ENCODE measurements at places on chromosomes 13 and 19. TPM values are rescaled to one million over a fixed set of nuclear protein-coding genes. Genes with fewer than 3 reads are reported as not detected.
A peak's percentile ranks its signal among the peaks of the same experiment; 100 is the strongest.

DNA sequence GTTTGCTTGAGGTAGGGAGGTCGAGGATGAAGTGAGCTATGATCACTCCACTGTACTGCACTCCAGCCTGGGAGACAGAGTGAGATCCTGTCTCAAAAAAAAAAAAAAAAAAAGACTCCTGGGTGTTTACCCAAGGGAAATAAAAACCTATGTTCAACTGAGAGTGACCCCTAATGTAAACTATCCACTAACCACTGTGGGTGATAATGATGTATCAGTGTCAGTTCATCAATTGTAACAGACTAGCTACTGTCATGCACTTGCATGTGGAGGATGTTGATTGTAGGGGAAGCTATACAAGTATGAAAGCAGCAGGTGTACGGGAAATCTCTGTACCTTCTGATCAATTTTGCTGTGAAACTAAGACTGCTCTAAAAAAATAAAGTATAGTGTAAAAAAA, 2.6 kb upstream of the CIB3 start:
- DNase-seq = no peak
- H3K4me3 ChIP-seq = no peak overlapping the region
- no peaks in the 10 kb centered on the region for H3K36me3 ChIP-seq
- no peaks in the 10 kb centered on the region for H3K27me3 ChIP-seq
- H3K27ac ChIP-seq = no peak overlapping the region
- no peaks in the 10 kb centered on the region for H3K4me1 ChIP-seq

Gene TMEM150B
- 3.3 TPM for total RNA-seq

Gene RNF17
- total RNA-seq = not detected

DNA sequence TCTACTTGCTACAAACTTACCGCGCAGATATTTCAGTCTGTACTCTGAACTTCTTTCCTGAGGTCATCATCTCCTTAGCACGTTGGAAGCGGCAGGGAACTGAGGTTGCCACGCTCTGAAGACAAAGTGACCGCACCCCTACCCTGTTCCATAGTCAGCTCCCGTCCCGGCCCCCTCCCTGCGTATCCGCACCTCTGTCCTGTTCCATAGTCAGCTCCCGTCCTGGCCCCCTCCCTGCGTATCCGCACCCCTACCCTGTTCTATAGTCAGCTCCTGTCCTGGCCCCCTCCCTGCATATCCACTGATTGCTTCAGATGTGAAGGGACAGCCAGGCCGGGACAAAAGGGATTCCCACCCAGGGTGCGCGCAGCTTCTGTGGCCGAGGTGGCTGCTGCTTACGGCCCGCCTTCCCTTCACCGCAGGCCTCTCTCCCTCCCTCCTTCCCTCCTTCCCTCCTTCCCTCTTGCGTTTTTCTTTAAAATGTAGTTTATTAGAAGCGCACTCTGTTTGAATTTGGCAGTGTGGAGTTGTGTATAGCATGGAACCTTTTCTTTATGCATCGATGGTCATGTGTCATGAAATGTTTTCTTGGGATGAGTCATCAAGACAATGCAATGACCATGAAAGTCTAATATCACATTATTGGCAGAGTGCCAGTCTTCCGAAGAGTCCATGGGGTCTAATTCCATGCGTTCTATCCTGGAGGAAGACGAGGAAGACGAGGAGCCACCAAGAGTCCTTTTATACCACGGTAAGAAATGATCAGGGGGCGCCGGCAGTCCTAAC, 21.9 kb upstream of the NDUFS7 start:
- DNase-seq = no peak
- peaks cover 71% of the 10 kb centered on the region for H3K36me3 ChIP-seq
- H3K4me3 ChIP-seq = peak overlapping the region; percentile 22

Gene FBXW9
- total RNA-seq = 1.8 TPM

DNA sequence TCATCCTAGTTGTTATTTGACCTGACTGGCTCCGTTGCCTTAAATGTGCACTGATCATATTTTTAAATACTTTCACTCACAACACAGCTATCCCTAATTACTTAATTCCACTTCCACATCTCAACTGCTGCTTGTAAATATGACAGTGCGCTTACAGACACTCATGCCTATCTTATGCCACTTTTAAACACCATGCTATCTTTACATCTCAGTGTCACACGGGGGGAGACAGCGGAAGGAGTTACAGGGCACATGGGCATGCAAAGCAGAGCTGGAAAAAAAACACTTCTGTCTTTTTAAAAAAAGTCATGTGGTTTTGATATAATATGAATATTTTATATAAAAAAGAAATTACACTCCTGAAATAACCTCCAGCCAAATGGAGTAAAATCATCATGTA, 44.1 kb downstream of the SMAD9 start:
- DNase-seq = no peak
- H3K27ac ChIP-seq = no peak overlapping the region
- H3K27me3 ChIP-seq = no peaks in the 10 kb centered on the region
- no peak overlapping the region for H3K4me3 ChIP-seq
- peaks cover 19% of the 10 kb centered on the region for H3K36me3 ChIP-seq

GRCh38 chr13:113967729-113968462, 6.0 kb downstream of the C13orf46 start:
- no peak overlapping the region for H3K27ac ChIP-seq
- no peaks in the 10 kb centered on the region for H3K27me3 ChIP-seq
- H3K36me3 ChIP-seq = no peaks in the 10 kb centered on the region
- no peak overlapping the region for H3K4me3 ChIP-seq
- DNase-seq = no peak

Gene ZNF541
- total RNA-seq = 0.20 TPM

DNA sequence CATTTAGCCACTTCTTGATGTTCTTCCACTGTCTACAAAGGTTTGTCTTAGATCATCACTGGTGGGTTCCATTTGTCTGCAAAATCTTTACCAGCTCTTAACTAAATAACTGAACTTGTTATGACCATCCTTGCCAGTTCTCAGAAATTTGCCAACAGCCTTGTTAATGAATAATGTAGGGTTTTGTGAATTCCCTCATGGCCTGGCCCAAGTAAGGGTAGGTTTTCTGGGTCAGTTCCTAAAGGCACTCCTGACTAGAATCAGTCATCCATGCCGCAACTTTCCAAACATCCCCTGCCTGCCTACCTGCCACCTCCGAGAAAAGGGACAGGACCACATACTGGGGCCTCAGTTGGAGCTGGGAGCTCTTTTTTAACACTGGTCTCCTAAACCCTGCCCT, 4.0 kb downstream of the COL4A1 start:
- DNase-seq = peak; percentile 48
- no peaks in the 10 kb centered on the region for H3K27me3 ChIP-seq
- H3K4me1 ChIP-seq = peaks cover 69% of the 10 kb centered on the region
- peak overlapping the region; percentile 97 for H3K27ac ChIP-seq
- H3K4me3 ChIP-seq = no peak overlapping the region

DNA sequence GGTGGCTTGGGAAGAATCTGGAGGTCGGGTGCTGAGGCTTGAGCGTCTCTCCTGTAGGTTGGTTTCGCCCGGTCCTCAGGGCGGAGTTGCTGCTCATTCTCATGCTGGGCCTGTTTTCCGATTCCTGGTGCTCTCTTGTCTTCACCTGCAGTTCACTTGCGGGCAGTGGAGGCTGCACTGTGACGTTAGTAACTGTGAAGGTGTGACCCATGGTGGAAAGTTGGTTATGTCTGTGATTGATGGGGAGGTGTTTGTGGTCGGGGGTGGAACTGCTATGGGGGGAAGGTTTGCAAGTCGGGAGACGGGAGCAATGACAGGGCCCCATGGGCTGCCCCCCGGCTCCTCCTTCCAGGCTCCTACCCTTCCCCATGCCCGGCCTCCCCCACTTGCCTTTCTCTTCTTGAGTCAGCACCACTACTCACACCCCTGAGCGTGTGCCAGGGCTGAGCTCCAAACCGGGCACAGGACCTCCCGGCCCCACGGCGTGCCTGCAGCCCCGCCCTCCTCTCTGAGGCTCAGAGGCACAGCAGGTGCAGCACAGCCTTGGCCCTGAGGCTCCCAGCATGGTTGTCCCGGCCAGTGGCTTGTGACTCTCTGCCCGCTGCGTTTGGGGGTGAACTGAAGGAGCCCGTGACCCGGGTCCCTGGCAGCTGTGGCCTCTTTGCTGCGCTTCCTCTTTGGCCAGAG, 79.1 kb downstream of the ATP11A start:
- H3K4me1 ChIP-seq = peaks cover 47% of the 10 kb centered on the region
- no peaks in the 10 kb centered on the region for H3K27me3 ChIP-seq
- H3K36me3 ChIP-seq = no peaks in the 10 kb centered on the region
- DNase-seq = no peak

- H3K27ac ChIP-seq = no peak overlapping the region
- no peaks in the 10 kb centered on the region for H3K4me1 ChIP-seq
- no peaks in the 10 kb centered on the region for H3K36me3 ChIP-seq
- H3K4me3 ChIP-seq = no peak overlapping the region
These were observed 24.6 kb upstream of the ZNF729 start for GRCh38 chr19:22261596-22261995.

DNA sequence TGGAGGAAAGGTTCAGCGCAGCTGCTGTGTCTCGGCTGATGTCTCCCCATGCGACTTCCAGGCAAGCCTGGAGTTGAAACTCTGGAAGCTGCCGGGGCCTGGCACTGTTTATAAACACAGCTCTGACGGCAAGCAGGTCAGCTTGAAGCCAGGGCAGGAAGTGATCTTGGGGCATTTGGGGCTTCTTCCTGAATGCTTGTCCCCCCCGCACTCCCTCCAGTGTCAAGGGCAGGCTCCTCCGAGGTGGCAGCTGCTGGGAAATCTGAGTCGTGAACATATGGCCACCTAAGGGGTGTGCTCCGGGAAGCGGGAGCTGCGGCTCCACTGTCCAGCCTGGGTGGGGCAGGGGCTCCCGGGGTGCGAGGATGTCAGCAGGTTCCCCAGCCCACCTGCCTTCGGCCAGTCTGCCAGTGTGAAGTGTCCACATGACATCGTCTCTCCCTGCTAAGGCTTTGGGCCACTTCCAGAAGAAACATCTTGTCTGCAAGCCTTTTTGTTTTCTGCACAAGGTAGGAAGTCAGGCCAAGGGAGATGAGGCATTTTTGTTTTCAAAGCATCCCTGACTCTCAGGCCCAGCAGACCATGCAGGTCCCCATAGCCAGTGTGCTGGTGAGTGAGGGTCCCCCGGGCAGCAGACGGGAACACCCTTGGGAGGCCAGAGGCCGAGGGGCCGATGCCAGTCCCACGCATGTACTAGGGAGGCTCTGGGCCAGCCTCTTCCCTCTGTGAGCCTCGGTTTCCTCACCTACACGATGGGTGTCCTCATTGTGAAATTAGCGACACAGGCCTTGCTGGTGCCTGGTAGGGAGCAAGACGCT, 2.7 kb downstream of the PIAS4 start:
- H3K4me1 ChIP-seq = no peaks in the 10 kb centered on the region
- H3K27ac ChIP-seq = peak overlapping the region; percentile 31
- H3K27me3 ChIP-seq = no peaks in the 10 kb centered on the region
- DNase-seq = no peak
- no peak overlapping the region for H3K4me3 ChIP-seq

Gene PGLYRP1
- not detected for total RNA-seq

GRCh38 chr19:28482221-28482620, 730.7 kb downstream of the UQCRFS1 start:
- no peak overlapping the region for H3K27ac ChIP-seq
- H3K27me3 ChIP-seq = no peaks in the 10 kb centered on the region
- no peak for DNase-seq
- no peaks in the 10 kb centered on the region for H3K36me3 ChIP-seq
- H3K4me3 ChIP-seq = no peak overlapping the region

DNA sequence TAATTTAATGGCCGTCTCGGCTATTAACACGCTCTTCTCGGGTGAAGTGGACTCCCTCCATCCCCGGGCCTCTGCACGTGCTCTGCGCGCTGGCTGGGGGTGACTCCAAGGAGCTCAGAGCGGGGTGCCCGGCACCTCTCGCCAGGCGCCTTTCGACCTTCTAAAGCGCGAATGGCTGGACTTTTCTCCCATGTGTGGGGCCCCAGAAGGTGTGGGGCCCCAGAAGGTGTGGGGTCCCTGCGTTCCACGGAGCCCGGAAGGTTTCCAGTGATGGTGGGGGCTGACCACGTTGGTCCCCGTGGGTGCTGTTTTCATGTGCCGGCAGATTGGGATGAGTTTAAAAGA, 3.3 kb upstream of the ALOX5AP start:
- no peaks in the 10 kb centered on the region for H3K36me3 ChIP-seq
- H3K27ac ChIP-seq = no peak overlapping the region
- H3K4me1 ChIP-seq = no peaks in the 10 kb centered on the region
- H3K27me3 ChIP-seq = no peaks in the 10 kb centered on the region
- H3K4me3 ChIP-seq = no peak overlapping the region

GRCh38 chr13:114035583-114036531, 62.0 kb upstream of the C13orf46 start:
- no peaks in the 10 kb centered on the region for H3K27me3 ChIP-seq
- DNase-seq = peak; percentile 72
- H3K4me1 ChIP-seq = peaks cover 34% of the 10 kb centered on the region
- no peak overlapping the region for H3K4me3 ChIP-seq

DNA sequence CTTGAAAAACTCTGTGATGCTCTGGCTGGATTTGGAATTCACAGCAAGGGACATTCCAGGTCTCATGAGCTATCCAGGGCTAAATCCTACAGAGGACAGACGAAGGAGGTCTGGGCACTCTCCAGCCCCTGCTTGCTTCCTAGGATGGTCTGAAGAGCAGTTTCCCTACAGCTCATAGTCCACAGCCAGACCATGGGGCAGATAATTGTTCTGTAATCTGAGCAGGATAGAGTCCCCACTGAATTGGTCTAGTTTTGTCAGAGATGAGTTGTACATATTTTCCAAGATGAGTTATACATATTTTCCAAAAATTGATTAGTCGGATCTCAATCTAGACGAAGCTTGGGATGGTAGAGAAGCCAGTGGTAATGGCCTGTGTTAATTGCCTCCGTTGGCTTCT, 75.6 kb downstream of the C13orf42 start:
- no peak overlapping the region for H3K4me3 ChIP-seq
- H3K27me3 ChIP-seq = no peaks in the 10 kb centered on the region
- H3K27ac ChIP-seq = no peak overlapping the region
- no peaks in the 10 kb centered on the region for H3K36me3 ChIP-seq
- DNase-seq = no peak

GRCh38 chr19:55640043-55640576, 692 bp upstream of the ZNF580 start:
- no peaks in the 10 kb centered on the region for H3K27me3 ChIP-seq
- H3K36me3 ChIP-seq = peaks cover 4% of the 10 kb centered on the region
- no peak for DNase-seq
- H3K4me1 ChIP-seq = peaks cover 78% of the 10 kb centered on the region
- H3K4me3 ChIP-seq = peak overlapping the region; percentile 85

- peak overlapping the region; percentile 42 for H3K27ac ChIP-seq
- H3K36me3 ChIP-seq = no peaks in the 10 kb centered on the region
- H3K4me1 ChIP-seq = peaks cover 25% of the 10 kb centered on the region
- peak; percentile 83 for DNase-seq
- no peaks in the 10 kb centered on the region for H3K27me3 ChIP-seq
These were observed 1.1 kb upstream of the MYBPC2 start for GRCh38 chr19:50431343-50432220.

GRCh38 chr19:58571575-58571947, 1.6 kb downstream of the MZF1 start:
- H3K27ac ChIP-seq = no peak overlapping the region
- peaks cover 21% of the 10 kb centered on the region for H3K36me3 ChIP-seq
- H3K4me3 ChIP-seq = no peak overlapping the region
- H3K4me1 ChIP-seq = no peaks in the 10 kb centered on the region

- H3K36me3 ChIP-seq = no peaks in the 10 kb centered on the region
- no peaks in the 10 kb centered on the region for H3K27me3 ChIP-seq
- no peak for DNase-seq
These were observed 26.0 kb downstream of the DPRX start for GRCh38 chr19:53657778-53658177.

Gene C19orf73
- 5.9 TPM for total RNA-seq

- no peaks in the 10 kb centered on the region for H3K4me1 ChIP-seq
- H3K36me3 ChIP-seq = no peaks in the 10 kb centered on the region
- no peaks in the 10 kb centered on the region for H3K27me3 ChIP-seq
- H3K27ac ChIP-seq = no peak overlapping the region
- no peak overlapping the region for H3K4me3 ChIP-seq
These were observed 91.2 kb downstream of the KATNAL1 start for GRCh38 chr13:30216111-30216510.

- no peaks in the 10 kb centered on the region for H3K27me3 ChIP-seq
- DNase-seq = peak; percentile 59
- peaks cover 28% of the 10 kb centered on the region for H3K4me1 ChIP-seq
- peaks cover 12% of the 10 kb centered on the region for H3K36me3 ChIP-seq
These were observed 618 bp downstream of the TMEM38A start for GRCh38 chr19:16661480-16662034.

All from right atrium auricular region (tissue), 2 donors.